ENCODE measurements at places on chromosomes 4 and X. TPM values are rescaled to one million over a fixed set of nuclear protein-coding genes. Genes with fewer than 3 reads are reported as not detected.

DNA sequence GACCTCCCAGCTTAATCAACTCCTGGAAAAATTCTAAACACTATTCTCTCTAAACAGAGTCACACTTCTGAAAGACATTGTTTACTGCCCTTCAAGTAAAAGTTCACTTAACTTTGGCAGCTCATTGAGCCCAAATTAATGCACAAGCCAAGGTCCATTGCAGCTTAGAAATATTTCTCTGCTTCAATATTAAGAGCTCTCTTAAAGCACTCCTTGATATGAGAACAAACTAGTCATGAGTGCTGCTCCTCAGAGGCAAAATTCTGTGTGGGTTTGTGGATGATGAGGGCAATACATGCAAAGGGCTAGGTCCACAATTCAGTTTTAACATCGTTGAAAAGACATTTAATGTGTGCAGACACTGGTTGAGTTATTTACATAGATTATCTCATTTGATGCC, 12.8 kb upstream of the FMR1 start:
- no peak for DNase-seq

- no peak for DNase-seq
These were observed 86.0 kb upstream of the TET2 start for GRCh38 chr4:105060628-105061027.

- no peak for DNase-seq
These were observed 148.2 kb downstream of the INPP4B start for GRCh38 chr4:142697928-142698327.

- no peak for DNase-seq
These were observed 81.8 kb downstream of the GLUD2 start for GRCh38 chrX:121128925-121129877.

DNA sequence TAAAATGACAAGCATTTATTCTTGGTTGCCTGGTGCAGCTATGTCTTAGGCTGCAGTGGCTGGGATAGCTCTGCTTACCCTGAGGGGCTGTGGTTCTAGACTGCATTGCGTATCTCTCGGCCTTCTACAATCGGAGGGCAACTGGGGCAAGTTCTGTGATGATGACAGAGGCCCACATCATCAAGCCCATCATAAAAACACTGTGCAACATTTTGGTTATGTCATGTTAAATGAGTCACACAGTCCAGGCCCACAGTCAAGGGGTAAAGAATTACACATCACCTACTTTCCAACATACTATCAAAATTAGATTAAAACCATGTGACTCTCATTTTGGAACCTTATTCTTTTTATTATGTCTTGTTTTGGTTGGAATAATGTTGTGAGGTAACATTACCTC, 120.2 kb upstream of the GUCY1A1 start:
- DNase-seq: no peak

DNA sequence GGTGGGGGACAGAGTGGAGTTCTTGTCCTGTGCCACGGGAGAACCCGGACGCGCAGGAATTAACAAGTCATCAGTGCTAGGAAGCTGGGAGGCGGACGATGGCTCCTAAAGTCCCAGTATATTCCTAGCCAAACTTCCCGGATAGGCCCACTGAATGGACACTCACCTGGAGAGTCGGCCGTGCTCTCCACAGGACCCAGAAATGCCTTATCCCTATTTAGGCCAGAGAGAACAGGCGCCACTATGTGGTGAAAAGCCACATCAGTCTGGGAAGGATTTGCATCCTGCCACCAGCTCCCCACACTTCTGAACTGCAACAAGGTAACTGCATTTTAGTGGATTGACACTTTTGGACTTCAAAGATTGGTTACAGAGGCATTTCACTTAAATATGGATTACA, 1.1 kb downstream of the CFAP299 start:
- no peak for DNase-seq

GRCh38 chr4:98468709-98469108, 189.7 kb downstream of the TSPAN5 start:
- DNase-seq: no peak

GRCh38 chrX:100072336-100072735, 337.7 kb downstream of the PCDH19 start:
- DNase-seq: no peak

GRCh38 chrX:8204169-8204935, 33.3 kb upstream of the VCX2 start:
- no peak for DNase-seq

GRCh38 chr4:163697121-163697520, 202.6 kb downstream of the TMA16 start:
- no peak for DNase-seq

DNA sequence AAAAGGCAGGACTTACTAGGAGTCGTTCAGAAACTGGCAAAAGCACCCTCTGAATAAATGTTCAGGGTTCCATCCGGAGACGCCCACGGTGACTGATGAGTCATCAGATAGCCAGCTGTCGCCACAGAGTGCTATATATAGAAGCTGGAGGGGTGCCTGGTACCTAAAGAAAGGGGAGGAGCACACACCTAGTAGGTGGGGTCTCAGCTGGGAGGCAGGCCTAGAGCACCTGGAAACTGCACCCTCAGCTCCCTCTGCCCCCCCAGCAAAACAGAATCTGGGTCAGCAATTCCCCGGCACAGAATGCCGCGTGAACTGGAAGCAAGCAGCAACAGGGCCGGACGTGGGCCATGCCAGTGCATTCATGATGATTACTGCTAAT, 242.0 kb downstream of the BCOR start:
- peak; percentile 65 for DNase-seq

GRCh38 chr4:78059524-78059889, 2.4 kb downstream of the FRAS1 start:
- DNase-seq: peak; percentile 21

- no peak for DNase-seq
These were observed 34.8 kb downstream of the EGF start for GRCh38 chr4:109947457-109947856.

DNA sequence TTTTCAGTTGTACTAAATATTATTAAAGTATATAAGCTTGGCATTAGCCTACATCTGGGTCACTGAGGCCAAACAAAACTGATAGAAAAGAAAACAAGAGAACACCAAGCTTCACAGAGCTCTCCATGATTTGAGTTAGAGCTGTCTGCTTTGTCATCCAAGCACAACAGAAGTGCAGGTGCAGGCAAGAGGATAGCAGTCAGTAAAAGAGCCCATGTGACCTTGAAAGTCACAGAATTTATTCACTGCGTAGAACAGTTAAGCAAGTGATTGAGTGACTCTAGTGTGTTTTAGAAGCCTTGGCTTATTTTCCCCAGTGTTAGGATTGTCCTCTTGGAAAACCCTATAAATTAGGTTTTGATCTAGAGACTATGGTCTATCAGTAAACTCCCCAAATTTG, 49.4 kb upstream of the PRDM5 start:
- no peak for DNase-seq

GRCh38 chrX:135383249-135383648, 38.5 kb upstream of the SMIM10L2A start:
- no peak for DNase-seq

- no peak for DNase-seq
These were observed 50.2 kb upstream of the SLC7A11 start for GRCh38 chr4:138292321-138292720.

- DNase-seq: no peak
These were observed 13.5 kb upstream of the FGG start for GRCh38 chr4:154625971-154626370.

DNA sequence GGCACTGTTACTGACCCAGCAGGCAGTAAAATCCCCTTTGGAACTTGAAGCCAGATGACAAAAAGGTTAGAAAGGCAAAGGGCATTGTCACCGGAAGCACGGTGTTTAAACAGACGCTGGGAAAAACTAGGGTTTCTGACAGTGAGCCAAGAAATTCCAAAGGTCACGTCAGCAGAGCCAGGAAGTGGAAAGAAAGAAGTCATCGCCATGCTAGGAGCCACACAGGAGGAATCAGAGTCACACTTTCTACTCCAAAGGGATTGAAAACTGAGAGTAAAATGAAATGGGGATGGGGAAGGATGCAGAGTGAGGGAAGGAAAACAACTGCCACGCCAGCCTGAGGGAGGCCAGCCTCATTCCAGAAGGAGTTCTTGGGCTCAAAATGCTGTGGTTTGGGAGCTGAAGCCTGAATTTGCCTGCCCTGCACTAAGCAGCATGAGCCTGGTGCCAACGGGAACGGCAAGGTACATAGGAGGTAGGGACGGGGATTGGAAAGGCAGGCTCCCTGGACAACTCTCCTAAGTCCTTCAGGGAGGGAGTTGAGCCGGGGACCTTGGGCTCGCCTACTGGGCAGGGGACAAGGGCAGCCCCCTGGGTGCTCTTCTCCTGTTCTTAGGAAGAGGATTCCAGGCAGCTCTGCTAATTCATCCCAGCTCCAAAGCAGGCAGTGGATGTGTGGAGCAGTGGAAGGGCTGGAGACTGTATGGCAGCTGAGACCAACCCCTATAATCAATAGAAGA, 66.8 kb downstream of the SOWAHB start:
- DNase-seq: no peak

DNA sequence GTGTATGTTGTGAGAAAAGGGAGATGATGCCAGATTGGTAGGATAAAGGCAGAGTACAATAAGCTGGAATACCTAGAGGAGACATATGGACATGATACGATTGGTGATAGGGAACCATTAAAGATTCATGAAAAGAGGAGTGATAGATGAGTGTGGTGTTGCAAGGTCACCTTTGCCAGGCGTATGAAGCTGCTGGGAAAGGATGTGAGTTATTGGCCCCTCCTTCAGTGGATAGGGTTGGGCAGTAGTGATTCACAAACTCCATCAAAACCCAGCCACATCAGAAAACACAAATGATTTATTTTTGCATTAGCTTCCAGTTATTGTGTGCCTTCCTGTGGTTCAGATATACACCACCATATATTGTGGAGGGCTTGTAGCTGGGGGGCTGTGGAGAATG, 34.3 kb downstream of the TMEM164 start:
- DNase-seq: no peak

DNA sequence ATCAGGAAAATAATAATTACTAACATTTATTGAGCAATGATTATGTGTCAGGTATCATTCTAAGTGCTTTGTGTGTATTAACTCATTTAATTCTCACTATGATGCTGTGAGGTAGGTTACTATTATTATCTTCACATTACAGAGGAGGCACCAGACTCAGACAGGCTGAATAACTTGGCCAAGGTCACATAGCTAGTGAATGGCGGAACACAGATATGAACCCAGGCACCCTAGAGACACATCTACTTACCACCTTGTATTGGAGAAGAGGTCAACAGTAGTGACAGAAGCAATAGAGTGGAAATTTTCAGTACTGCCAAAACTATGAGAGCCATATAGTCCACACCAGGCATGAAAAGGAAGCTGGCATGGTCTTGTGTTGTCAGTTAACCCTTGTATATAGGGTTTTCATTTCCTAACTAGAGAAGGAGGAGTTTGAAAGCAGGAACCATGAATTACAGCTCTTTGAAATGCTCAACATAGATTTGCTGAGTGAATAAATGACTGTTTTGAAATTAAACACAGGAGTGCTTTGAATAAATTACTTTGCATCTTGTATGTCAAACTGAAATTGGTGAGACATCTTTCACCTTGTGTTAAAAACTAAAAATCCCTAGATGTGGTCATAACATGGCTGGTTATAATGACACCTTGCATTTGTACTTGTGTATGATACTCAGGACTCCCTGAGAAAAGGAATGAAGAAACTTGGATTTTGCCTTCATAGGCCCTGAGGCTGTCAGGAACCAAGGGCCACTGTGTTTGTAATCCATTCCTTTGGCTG, 71.8 kb downstream of the RTL9 start:
- DNase-seq: no peak

GRCh38 chr4:41301137-41301536, 44.4 kb downstream of the UCHL1 start:
- DNase-seq: no peak

DNA sequence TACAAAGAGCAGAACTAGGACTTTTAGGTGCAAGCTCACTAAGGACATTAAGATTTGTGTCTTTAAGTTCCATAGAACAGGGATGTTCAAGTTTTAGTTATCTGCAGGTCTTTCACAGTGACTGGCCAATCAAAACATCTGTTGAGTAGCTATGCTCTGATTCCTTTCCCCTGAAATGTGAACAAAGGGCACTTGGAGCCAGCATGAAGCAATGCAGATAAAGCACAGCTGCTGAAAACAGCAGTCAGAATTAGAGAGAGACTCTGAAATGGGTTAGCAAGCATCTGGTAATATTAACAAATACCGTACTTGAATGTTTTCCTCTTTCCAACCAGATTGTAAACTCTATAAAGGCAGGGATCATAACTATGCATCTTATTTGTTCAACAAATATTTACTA, 276.9 kb downstream of the RAB28 start:
- no peak for DNase-seq

DNA sequence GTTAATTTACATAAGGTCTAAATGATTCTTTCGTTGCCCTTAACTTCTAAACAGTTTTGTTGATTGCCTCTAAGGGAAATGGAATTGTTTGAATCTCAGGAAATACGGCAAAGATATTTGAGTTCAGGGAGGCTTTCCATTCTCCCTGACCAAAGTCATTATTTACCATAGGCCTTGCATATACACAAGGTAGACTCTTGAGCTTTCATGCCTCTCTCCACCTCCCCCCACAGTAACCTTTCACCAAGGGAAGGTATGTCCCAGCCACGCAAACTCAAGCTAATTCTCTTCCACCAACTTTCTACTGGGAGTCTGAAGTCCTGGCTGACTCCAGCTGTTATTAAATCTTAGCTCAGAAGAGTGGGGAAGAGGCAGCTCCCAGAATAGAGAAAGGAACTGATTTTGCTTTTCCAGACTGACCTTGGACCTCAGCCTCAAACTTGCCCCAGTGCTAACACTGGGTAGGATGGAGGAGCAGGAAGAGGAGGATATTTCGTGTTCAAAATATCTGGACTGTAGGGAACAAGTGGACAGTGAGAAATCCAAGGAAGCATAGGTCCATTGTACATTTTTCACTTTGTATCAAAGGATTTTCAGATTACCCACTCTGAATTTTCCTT, 1.4 kb downstream of the IGSF1 start:
- no peak for DNase-seq

DNA sequence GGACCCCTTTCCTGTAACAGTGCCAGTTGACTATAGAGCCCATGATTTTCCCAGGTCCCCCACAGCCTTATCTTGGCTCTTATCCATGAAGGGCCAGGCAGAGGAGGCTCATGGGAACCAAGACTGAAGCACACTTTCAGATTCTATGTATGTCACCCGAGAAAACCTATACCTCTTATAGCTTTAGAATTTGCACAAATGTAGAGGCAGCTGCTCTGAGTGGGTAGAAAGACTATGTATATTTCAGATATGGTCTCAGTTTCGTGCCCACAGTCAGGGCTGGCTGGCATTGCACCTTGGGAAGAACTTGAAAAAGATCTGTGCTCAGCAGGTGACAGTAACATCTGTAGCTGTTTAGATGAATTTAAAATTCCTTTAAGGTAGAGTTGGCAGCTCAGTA, 8.3 kb upstream of the LNX1 start:
- DNase-seq: no peak

DNA sequence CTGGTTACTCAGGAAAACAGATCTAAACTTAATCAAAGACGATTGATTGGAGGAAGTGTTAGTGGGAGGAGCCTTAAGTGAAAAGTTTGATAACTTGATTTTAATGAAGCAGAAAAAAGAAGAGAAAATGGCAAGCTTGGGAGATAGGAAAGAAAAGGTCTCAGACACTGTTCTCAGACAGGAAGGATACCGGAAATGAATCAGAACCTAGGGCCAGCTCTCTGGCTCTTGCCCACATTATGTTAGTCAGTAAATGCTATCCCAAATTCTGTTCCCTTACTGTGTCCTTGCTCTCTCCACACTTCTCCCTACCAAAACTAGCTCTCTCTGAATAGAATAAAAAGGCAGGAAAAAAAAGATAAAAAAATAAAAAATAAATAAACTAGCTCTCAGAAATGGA, 48.6 kb upstream of the TMEM164 start:
- no peak for DNase-seq

Gene FGFBP1
- not detected for total RNA-seq

Gene SOWAHD
- not detected for total RNA-seq

Gene DMRTC1B
- not detected for total RNA-seq

Gene DKK2
- total RNA-seq: not detected

Measured in activated naive CD4-positive, alpha-beta T cell treated with anti-CD3 and anti-CD28 coated beads, Interleukin-2, amount 50 U/mL, for 72 hours (primary cell).